ENCODE measurements at places on chromosomes 7 and 10.

DNA sequence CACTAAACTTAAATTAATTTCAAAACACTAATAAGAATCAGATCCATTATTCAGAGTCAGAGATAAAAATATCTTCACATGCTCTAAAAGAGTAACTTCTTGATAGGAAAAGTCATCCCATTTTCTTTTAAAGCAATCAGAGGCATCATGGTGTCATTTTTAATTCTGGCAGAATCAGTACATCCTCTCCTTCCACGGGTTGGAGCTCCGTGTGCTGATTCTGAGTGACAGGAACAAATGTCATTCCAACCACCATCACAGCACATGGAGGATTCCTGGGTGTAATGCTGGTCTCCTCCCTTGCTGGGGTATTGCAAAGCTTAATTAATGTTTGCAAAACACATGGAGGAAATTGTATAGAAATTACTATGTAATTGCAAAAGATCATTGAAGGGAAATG lies 114.5 kb upstream of the IMMP2L start:
- DNase-seq, result no peak

DNA sequence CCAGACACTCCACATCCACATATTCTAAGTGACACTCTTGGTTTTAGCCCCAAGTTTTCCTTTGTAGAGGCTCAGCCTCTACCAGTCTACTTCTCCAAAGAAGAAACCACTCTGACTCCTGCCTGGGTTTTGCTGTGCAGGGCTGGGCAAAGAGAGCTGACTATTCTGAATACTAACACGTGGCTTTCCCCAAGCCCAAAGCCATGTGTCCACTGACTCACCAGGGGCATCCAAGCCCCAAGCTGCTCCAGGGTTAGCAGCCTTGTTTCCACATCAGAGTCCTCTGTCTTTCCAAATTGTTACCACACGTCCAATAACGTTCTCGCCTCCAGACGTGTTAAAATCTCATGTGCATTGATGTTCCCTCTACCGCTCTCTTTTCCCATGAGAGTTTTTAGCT lies 8.7 kb downstream of the GALNTL5 start:
- no peak for DNase-seq

GRCh38 chr7:139767561-139767982 lies 10.2 kb downstream of the HIPK2 start:
- DNase-seq, result no peak

DNA sequence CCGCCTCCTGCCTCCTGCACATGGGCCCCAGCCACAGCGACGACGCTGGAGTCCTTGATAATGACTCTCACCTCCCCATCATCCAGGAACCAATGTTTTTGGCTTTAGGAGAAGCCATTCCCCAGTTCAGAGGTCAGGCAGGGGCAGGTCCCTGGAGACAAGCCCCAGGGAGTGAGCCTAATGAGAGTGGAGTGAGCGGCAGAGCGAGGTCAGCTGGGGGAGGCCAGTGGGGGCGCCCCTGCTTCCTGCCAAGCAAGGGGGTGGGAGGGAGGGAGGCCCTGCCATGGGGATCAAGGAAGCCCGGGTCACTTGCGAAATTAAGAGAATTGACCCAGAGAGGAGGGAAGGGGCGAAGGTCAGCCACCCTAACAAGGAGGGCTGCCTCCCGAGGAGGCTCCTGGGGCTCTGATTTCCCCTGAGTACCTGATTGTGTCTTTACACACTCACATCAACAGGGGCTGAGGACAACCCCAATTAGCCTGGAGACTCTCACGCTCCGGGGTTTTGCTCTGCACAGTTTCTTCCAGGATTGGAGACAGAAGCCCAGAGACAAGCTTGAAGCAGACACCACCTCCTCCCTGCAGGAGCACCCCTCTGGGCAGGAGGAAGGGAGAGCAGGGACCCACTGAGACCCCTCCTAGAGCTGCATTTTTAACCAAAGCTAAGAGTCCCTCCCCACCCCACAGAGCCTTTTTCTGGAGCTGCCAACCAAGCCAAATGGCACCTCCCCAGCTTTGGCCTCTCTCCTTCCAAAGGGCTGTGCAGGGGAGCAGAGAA lies 112.1 kb downstream of the COL13A1 start:
- DNase-seq, result no peak

- no peak for DNase-seq
These were observed 196.7 kb downstream of the MTERF1 start for GRCh38 chr7:91683823-91684222.

- no peak for DNase-seq
These were observed 240.7 kb downstream of the COBL start for GRCh38 chr7:51075681-51076580.

DNA sequence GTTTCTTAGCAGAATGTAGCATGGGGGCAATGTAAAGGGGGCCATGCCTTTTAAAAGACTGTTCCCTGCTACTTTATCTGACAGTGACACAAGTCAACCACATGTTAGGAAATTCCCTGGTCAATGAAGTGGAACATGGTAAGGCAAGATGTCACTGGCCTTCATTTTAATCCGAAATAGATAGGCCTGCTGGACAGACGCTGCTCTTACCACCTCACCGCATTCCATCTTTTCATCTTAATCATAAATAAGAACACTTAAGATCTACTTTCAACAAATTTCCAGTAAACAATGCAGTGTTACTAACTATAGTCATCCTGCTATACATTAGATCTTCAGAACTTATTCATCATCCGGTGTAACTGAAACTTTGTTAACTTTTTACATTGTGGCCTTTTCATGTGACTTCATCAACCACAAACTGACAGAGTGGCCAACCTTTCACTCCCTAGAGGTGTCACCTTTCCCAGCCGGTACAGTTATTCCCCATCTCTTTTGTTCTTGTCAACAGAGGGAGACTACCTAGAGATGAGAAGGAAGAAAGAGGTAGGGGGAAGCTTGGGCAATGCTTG lies 15.6 kb downstream of the ASB4 start:
- no peak for DNase-seq

DNA sequence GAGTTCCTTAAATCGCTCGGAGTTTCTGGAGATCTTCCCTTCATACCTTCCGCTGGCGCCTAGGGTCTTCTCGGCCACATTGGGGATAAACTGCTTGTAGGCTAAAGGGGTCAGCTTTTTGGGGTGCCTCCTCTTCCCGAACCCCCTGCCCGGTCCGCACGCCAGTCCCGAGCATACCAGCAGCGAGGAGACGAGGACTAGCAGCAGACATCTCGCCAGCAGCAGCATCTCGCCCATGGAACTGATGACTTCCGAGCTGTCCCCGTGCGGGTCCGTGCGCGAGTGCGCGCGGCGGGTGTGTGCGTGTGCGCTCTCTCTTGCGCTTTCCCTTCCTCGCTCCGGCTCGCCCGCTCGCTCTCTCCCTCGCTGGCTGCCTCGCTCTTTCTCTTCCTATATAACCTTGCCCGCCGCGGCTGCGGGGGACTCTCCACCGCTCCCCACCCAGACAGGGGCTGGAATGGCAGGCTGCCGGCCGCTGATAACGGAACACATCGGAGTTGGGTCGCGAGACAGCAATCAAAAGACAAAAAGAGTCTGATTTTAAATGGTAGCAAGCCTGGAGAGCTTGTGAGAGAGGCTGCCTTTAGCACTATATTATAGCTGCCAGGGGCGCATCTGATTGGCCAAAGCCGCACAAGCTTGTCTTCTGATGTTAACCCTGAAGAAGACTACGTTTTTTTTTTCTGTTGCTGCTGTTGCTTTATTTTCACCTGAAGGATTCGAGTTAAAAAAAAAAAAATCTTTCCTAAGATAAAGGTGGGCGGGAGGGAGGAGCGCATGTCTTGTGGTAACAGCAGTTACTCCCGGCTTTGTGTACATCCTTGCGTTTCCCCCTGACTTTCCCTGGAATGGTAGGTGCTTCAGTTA lies at the start of gene SHH:
TSS of gene SHH (minus strand) at position 569 of the 867 bp plus-strand sequence. CDS start at position 228, 341 bp downstream.
- no peak for DNase-seq

DNA sequence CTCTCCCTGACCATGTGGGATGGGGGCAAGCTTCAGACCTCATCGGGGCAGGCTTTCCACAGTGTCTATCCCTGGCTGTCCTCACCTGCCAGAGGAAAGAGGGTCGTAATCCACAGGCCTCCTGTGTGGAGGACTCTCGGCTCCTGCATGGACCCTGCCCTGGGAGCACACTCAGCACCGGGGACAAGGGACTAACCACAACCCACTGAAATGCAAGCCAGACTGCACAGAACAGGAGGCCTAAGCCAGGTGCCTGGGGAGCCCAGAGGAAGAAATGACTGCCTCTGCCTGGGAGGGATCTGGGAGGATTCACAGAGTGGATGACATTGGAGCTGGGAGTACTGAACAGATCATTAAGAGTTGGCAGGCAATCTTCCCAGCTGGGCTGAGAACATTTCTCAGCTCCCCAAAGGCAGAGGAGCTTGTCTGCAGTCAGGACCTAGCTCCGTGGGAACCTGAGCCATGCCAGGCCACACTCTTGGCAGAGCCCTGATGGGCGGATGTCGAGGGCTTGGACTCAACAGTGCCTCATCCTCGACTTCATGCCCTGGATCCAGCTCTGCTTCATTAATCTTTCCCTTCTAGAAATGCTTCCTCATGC lies 213.4 kb downstream of the USP6NL start:
- no peak for DNase-seq

DNA sequence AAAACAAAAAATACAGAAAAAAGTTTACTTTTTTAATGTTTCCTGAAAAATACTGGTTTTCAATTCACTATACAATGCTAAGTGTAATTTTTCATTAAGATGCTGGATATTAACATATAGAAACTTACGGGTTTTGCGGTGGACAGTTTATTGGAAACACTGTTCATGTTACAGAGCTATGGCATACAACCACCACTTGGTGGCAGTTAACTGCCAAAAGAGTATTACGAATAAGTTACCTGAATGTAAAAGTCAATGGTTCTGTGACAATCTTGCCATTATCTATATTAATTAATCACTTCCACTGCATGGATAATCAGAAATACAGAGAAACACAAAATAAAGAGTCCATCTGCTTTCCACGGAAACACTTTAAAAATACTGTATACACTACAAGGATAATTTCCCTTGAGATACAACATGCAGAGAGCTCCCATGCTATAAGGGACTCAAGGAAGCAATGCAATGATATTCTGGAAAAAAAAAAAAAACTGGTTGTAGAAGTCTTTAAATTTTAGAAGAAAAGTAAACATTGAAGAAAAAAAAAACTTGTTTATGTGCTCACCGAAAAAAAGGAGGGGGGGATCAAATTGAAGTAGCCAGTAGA lies 97.0 kb downstream of the TPK1 start:
- DNase-seq, result peak; percentile 12

GRCh38 chr7:121394709-121395140 lies 1.4 kb downstream of the FAM3C start:
- no peak for DNase-seq

DNA sequence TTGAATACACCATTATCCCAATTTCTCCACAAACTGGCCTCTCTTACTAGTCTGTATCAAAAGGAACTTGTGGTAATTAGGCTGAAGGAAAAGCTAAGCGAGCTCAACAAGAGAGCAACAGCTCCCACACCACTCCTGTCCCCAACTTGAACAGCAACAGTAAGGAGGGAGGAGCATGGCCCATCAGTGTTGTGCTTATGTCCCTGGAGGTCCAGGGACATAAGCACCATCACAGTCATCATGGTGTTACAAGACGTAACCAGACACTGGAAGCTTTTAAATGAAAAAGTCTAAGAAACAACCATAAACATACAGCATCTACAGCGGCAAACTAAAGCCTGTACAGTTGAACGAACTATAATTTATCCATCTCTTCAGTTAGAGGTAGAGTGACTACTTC lies 989 bp downstream of the ERLIN1 start:
- DNase-seq, result no peak

- DNase-seq, result no peak
These were observed 146.0 kb downstream of the NRG3 start for GRCh38 chr10:82020999-82021398.

DNA sequence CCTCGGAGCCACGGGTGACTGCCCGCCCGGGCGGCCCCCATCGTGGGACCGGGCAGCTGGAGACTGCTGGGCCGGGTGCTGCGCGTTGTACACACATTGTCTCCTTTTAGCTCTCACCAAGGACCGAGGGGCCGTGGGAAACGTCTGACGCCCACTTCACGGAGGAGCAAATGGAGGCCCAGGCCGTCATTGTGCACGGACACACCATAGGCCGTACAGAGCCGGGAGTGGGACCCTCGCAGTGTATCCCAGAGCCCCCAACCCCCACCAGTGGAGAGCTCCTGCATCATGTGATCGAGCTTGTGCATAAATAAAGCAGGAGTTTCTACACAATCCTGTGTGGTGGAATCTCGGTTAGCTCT lies 722 bp downstream of the DENND10 start:
- DNase-seq, result no peak

DNA sequence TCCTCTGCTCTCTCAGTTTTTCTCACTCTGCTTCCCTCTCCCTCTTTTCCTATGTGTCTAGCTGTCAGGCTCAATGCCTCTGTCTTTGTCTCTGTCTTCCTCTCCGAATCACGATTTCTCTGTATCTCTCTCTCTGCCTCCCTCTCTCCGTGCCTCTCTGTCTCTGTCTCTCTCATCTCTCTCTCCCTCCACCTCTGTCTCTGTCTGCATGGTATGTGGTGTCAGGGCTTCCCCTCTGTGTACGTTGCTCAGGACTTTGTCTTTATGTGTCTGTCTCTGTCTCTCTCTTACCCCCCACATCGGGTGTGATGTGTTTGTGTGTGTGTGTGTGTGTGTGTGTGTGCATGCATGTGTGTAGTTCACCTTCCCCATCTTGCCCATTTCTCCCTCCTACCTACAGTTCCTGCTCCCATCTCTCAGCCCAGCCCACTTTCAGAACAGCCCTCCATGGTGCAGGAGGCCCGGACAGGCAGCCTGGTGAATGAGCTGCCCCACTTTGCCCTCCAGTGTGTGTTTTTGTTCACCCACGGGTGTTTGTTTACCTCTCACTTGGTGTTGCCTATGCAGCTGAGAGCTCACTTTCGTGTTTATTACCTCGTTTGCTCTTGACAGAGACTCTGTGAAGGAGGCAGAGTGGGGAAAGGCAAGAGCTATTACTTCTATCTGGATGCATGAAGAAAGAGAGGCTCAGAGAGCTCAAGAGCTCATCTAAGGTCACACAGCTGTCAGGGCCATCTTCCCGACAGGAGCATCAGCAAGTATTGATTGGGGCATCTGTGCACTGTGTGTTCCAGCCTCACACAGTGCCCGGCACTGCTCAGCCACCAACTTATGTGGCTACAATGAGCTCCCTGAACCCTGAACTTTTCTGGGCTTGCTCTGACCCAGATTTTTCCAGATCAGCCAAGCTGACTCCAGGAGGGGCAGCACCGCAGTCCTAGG lies 163.5 kb upstream of the ZMIZ1 start:
- DNase-seq, result no peak

GRCh38 chr7:39709768-39710311 lies 86.5 kb downstream of the RALA start:
- DNase-seq, result no peak

GRCh38 chr10:70761031-70761601 lies 24.1 kb downstream of the TBATA start:
- DNase-seq, result no peak

GRCh38 chr10:78800535-78801320 lies 268.0 kb upstream of the ZMIZ1 start:
- no peak for DNase-seq

- DNase-seq, result no peak
These were observed 150.2 kb downstream of the TCF7L2 start for GRCh38 chr10:113100281-113100680.

- DNase-seq, result no peak
These were observed 63.1 kb upstream of the ADRB1 start for GRCh38 chr10:113980408-113981087.

GRCh38 chr7:4830176-4830575 lies 31.7 kb downstream of the PAPOLB start:
- DNase-seq, result peak; percentile 22

- DNase-seq, result no peak
These were observed 47.8 kb downstream of the NRCAM start for GRCh38 chr7:108408296-108408991.

GRCh38 chr7:143413123-143413522 lies 4.5 kb upstream of the EPHA1 start:
- no peak for DNase-seq

- no peak for DNase-seq
These were observed 520.5 kb downstream of the HTR7 start for GRCh38 chr10:90337316-90337715.

Measured in hippocampal formation (tissue), 2 donors.